ENCODE measurements at places on chromosomes 16 and 17.

GRCh38 chr16:87602821-87603683 lies 744 bp downstream of the JPH3 start:
- DNase-seq, result no peak

- no peak for DNase-seq
These were observed 2.3 kb upstream of the SOX9 start for GRCh38 chr17:72118335-72119076.

- DNase-seq, result no peak
These were observed 66.4 kb downstream of the CEP95 start for GRCh38 chr17:64573214-64573613.

DNA sequence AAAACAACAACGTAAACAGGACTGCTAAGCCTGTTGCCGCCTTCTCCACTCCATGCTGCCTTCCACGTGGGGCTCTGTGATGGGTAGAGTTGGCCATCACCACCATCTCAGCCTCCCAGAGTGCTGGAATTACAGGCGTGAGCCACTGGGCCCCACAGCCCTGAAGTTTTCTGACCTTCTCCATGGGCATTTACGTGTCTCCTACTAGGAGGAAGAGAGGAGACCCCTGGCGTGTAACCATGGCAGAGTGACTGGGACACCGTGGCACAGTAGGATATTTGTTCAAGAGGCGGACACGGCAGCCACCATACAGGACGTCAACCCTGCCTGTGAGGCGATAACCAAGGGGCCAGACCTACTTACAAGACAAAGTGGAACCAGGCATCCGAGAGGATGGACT lies 31.1 kb downstream of the TRPV3 start:
- no peak for DNase-seq

DNA sequence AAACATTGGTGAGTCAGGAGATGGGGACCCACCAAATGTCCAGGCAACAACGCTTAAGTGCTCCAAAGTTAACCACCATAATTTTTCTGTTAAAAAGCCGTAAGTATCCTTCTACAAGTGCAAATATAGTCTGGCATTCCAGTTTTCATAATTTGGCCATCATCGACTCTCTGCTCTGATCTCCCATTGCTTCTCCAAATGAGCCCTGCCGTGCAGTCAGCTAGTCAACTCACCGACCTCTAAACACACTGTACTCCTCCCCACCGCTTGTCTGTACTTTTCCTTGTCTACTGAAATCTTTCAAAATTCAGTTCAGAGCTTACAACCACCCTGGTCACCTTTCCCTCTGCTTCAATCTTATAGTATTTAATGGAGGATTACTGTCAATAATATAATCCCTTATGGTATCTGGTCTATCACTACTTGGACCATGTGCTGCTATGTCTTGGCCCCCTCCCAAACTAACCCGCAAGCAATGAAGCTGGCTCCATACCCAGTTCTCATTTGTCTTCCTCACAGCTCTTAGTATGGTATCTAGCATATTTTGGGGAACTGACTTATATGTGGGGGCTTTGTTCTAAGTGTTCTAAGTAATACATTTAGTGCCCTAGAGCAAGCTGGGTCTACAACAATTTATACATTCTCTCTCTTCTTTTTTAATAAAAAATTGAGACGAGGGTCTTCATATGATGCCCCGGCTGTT lies 52.7 kb upstream of the SLC25A19 start:
- no peak for DNase-seq

DNA sequence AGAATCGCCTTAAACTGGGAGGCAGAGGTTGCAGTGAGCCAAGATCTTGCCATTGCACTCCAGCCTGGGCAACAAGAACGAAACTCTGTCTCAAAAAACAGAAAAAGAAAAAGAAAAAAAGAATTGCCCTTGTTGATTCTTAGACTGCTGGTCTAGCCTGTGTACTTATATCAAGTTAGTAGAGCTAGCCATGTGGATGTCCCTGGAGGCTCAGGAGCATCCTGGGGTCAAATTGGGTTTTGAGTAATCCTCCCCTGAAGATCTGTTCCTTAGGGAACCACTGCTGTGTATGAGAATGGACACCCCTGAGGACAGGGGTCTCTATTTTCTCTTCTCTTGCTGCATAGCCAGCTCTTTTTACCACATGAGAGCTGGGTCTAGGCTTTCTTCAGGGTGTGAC lies 21.5 kb downstream of the SLC7A6OS start:
- no peak for DNase-seq

DNA sequence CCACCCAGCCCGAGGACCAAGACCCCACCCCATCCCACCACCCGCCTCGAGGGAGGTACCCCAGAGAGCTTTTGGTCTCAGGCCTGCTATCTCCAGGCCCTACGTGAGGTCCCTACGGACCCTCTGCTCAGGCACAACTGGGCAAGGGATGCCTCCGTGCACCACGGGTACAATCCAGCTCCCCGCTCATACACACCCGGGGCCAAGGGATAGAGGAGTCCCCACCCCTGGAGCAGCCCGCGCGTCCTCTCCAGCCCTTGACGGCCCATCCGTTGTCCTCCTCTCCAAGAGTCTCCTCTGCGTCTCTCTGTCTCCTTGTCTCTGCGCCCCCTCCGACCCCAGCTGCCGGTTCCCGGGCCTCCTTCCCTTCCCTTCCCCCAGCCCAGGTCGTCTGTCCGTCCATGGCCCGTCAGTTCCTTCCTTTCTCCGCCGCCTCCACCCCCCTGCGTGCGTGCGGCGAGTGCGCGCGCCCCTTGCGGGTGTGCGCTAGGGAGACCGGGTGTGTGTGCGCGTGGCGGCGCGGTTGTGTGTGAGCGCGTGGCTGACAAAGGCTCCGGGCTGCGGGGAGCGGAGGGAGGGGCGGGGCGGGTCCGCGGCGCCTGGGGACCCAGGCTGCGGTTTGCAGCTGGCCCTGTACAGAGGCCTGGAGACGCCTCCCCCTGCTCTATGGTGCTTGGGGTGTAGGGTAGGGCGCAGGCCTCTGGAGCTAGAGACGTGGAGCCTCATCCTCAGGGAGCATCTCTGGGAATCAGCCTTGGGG lies 930 bp downstream of the SPNS2 start:
- no peak for DNase-seq

DNA sequence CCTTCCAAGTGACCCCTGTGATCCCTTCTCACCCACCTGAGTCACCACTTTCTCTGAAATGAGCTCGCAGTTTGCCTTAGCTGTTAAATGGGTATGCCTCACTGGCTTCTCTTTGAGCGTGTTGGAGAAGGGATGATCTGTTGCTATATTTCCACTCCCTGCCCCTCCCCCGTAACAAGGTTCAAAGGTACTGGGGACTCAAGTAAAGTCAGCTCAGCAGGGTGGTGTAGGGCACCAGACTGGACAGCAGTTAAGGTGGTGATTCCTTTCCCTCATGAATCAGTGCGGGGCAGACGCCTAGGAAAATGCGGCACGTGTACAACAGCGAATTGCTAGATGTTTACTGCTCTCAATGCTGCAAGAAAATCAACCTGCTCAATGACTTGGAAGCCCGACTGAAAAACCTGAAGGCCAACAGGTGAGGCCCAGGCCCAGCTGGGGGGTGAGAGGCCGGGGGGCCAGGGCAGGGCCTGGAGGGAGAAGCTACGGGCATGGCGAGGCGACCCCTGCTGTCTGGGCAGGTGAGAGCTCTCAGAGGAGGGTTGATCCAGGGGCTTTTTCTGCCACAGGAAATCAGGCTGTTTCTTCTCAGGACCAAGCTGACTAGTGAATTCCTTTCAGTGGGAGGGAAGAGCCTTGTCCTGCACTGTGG lies 130.3 kb downstream of the RAB11FIP4 start:
- DNase-seq, result no peak

DNA sequence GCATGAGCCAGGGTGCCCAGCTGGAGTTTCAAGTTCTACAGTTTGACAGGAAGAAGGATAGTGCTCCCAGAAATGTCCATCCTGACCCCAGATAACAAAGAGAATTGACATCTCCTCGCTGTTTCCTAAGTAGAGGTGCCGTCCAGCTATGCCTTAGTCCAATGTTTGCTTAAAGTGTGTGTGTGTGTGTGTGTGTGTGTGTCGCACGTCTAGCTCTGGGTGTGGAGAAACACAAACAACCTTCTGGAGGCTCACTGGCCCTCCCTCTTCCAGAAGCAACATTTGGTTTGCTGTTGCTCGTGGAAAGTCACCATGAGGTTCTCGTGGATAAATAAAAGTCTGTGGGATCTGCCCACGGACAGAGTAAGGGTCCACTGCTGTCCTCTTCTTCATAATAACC lies 22.1 kb downstream of the EMP2 start:
- no peak for DNase-seq

DNA sequence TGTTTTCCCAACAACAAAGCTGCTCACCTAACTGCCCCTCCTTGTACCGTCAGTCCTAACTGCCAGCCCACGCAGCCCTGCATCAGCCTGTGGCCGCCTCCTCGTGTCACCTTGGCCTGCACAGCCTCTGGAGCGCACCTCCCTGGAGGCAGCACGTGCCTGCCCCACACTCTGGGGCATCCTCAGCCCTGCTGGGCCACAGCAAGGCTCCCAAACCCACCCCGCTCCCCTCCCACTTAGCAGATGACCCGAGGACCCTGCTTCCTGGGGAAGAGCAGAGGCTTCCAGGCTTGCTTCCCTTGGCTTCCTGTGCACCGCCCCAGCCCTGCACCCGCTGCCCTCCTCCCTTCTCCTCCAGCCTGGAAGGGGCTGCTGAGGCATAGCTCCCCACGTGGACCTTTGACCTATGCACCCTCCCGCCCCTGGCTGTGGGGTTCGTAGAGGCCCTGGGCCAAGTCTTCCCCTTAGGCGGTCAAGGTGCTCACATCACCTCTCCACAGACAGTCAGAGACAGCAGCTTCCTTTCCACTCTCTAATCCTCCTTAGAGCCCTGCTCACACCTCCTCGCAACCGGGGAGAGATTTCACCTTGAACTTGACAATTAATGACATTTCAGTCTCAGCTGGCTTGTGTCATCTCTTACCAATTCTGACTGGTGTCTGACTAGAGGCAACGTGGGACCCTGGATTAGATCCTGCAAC lies 115.0 kb downstream of the MGAT5B start:
- no peak for DNase-seq

- DNase-seq, result no peak
These were observed 1.3 kb downstream of the CLUH start for GRCh38 chr17:2710071-2710802.

- no peak for DNase-seq
These were observed 15.6 kb upstream of the PDK2 start for GRCh38 chr17:50079334-50080095.

GRCh38 chr17:8674344-8675305 lies 44.1 kb upstream of the MYH10 start:
- DNase-seq, result no peak

GRCh38 chr16:88102597-88102996 lies 151.4 kb downstream of the BANP start:
- no peak for DNase-seq

DNA sequence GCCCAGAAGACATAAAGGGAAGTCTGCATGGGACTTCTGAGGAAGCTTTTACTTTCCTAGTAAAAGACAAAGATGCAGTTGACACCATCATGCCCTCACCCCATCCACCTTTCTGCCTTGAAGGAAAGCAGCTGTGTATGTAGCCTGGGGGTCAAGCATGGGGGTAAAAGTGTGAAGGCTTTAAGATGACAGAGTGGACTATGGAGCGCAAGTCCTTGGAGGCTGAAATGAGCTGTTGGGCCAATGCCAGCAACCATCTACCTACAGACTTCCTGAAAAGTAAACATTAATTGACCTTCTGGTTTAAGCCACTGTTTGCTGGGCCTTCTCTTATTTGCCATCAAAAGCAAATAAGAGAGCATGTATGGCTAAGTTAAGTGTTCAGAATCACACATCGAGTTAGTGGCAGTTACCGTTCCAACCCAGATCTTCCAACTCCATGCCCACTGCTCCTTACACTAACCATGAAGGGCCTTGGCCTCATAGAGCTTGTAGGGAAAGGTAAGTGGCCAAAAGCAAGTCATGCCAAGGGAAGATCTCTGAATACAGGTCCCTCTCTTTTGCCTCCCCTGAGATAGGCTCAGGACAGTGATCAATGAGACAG lies 30.0 kb downstream of the SLC13A5 start:
- no peak for DNase-seq

Measured in stimulated activated CD8-positive, alpha-beta memory T cell treated with anti-CD3 and anti-CD28 coated beads, Interleukin-15, amount 100 ng/mL, for 4 hours (primary cell).